ENCODE measurements at places on chromosomes 16 and 17.

DNA sequence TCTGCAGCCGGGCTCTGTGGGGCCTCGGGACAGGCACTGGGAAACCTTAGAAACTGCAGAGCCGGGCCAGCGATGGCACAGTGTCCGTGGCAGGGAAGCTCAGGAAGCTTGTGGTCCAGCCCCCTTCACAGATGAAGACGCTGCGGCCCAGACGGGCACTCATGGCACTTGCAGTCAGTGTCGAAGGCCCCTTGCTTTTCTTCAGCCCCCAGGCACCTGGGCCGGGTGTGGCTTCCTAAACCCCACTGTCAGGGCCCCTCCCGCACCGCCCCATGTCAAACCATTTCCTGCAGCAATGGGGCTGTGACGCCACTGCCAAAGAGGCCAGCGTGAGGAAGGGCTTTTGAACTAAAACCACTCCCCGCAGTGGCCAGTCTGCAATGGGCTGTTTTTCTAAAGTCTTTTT, 164.0 kb downstream of the LAT start:
- DNase-seq: peak; percentile 27

- DNase-seq: no peak
Observed at GRCh38 chr16:66790130-66790733, 11.2 kb downstream of the TERB1 start.

- no peak for DNase-seq
Observed at GRCh38 chr17:68326681-68327080, 35.4 kb downstream of the ARSG start.

- no peak for DNase-seq
Observed at GRCh38 chr16:50497592-50497991, 50.6 kb upstream of the NKD1 start.

DNA sequence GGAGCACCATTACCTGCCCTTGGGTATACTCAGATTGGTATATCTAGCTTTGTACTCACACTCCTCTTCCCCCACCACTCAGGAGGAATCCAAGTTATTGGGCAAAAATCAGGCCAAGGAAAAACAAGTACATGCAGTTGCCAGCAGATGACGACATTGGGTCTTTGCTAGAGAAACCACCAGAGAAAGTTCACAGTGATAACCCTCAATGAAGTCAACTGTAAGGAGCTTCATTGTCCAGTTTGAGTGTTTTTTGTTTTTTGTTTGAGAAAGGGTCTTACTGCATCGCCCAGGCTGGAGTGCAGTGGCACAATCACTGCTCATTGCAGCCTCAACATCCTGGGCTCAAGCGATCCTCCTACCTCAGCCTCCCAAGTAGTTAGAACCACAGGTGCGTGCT, 34.6 kb upstream of the TOX3 start:
- no peak for DNase-seq

DNA sequence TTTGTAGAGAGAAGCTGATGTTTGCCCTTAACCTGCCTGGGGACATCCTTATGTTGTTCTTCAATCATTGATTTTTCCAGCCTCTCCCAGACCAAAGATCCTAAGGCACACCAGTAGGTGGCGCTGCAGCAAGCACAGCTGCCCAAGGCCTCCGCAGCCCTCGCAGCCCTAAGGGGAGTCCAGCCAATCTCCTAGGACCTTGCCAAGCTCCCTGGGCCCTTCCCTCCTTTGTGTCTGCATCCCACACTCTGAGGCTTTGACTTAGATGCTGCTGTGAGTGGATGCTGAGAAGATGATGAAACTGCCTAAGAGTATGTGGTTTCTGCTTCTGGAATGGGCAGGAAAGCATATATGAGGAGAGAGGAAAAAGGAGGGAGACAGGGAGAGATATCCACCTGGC, 47.1 kb downstream of the SPACA3 start:
- DNase-seq: no peak

DNA sequence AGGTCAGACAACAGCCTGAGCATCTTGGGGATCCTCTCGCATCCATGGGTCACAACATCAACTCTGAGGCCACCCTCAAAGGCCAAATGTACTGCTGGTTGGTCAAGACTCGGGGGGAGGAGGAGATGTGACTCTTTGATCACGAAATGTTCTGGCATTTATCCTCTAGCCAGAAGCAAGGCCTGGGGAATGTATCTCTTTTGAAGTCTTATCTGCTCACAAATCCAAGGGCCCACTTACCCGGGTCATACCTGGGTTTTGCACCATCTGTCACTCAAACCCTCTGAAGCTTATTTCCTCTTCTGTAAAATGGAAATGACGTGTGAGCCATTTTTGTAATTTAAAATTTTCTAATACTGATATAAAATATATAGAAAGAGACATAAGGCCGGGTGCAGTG, 13.2 kb downstream of the CA7 start:
- no peak for DNase-seq

DNA sequence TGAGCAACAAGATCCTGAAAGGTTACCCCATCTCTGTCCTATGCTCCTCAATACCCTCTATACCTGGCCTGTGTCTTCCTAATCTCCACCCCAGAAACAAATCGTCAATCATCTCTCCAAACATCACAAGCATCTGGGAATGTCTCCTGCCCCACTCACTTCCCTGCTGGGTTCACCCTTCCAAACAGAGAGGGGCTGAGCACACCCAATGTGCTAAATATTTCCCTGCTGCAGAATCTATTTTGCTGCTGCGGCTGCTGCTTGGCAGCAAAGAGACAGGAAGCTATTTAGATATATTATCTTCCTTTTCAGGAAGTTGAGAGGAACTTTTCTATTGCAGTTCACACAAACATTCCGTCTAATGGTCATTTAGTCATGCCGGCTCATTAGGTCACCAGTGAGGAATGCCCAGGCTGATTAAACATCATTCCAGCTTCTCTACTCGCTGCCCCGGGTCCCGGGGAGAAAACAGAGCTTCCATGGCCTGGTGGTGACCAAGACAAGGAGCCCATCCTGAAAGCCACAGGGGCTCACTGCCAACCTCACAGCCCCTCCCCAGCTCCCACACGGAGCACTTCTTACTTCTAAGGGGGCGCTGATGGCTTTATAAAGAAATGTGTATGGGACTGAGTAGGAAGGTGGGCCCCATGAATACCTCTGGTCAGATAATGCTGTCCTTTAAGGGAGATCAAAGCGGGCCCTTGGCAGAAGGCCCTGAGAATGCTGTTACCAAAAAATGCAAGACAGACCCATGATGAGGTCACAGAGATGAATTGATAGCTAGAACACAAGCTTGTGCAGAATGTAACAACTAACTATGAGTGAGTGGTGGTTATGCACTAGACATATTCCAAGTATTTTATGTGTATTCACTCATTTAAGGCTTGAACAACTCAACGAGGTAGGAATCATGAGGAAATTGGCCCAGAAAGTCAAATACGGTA, 218.3 kb downstream of the SOX9 start:
- DNase-seq: no peak

- no peak for DNase-seq
Observed at GRCh38 chr16:20878682-20879147, 21.4 kb downstream of the DCUN1D3 start.

DNA sequence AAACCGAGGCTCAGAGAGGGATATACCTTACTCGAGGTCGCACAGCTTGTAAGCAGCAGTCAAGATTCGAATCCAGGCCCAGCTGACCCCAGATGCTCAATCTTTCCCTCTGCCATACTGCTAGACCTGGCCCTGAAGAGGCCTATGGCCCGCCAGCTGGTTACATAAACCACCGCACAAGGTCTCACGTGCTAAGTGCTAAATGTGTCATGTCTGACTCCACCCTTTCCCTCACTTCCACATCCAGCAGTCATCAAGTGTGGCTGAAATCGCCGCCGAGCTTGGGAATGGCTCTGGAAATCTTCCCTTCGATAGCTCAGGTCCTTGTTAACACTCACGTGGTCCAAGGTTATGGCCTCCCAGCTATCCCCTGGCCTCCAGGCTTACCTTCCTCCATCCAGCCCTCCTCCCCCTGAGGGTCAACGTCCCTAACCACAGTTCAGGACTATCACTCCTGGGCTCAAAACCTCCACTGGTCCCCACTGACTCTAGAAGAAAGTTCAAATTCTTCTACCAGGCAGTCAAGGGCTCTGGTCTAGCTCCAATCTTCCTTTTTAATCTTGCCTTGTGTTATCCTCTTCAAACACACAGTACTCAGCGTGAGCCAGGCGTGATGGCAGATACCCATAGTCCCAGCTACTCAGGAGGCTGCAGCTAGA, 3.5 kb downstream of the ZBTB4 start:
- no peak for DNase-seq

DNA sequence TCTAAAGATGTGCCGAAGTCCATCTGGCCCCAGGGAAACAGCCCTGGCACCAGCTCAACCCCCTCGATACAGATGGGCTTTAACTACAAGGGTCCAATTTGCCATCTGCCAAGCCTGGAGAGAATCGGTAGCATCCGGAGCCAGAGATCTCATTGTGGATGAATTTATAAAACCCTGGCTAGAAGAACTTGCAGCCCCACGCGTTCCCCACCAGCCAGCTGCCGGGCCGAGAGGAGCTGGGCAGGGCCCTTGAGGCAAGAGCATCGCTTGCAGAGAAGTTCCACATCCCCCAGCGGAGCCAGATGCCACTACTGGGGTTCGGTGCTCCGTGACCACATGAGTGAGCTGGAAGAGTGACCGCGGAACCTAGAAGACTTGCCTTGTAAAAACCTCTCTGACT, 65.3 kb upstream of the NOL11 start:
- DNase-seq: no peak

- peak; percentile 91 for DNase-seq
Observed at GRCh38 chr16:46621006-46621933, at the start of gene SHCBP1. Gene SHCBP1, minus strand, starts transcription at chr16:46621379. Its CDS starts 20 bp downstream, at chr16:46621359.

- no peak for DNase-seq
Observed at GRCh38 chr16:65621640-65622039, 499.8 kb upstream of the CDH11 start.

GRCh38 chr17:31587462-31587861, 196.0 kb downstream of the RAB11FIP4 start:
- DNase-seq: no peak

DNA sequence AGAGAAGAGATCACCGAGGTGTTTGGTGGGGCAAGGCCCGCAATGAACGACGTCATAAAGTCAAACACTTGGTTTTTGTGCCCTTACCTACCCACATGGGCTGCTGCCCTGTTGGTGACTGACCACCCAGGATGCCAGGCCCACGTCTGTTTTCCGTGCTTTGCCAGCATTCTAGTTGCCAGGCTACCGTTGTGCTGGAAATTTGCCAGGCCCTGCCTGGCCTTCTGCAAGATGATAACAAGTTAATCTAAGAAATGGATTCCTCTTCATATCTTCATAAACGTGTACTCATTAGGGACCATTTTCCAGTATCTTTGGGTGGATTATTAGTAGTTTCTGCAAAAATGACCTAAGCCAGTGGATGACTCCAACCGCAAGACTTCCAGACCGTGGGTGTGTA, 35.4 kb downstream of the SLC6A4 start:
- no peak for DNase-seq

- DNase-seq: no peak
Observed at GRCh38 chr17:16456742-16457316, 35.2 kb downstream of the LRRC75A start.

DNA sequence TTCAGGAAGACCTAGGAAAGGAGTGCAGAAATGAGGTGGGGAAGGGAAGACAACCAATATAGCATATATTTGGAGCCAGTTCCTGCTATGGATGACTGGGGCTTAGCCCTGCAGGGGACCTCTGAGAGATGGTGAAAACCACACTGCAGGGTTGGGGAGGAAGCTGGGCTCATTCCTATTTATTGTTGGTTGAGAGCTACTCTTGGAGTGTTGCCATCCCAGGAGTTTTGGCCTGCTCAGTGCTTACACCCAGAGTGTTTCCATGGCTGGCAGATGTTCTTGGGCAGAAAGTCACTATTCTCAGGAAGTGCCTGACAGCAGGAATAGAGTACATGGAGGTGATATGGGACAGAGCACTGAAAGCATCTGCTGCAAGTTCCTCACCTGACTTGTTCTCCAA, 145.8 kb downstream of the SPACA3 start:
- DNase-seq: no peak

- peak; percentile 53 for DNase-seq
Observed at GRCh38 chr16:56013962-56014552, 138.9 kb upstream of the CES5A start.

- DNase-seq: no peak
Observed at GRCh38 chr16:82043680-82044584, 8.9 kb downstream of the HSD17B2 start.

DNA sequence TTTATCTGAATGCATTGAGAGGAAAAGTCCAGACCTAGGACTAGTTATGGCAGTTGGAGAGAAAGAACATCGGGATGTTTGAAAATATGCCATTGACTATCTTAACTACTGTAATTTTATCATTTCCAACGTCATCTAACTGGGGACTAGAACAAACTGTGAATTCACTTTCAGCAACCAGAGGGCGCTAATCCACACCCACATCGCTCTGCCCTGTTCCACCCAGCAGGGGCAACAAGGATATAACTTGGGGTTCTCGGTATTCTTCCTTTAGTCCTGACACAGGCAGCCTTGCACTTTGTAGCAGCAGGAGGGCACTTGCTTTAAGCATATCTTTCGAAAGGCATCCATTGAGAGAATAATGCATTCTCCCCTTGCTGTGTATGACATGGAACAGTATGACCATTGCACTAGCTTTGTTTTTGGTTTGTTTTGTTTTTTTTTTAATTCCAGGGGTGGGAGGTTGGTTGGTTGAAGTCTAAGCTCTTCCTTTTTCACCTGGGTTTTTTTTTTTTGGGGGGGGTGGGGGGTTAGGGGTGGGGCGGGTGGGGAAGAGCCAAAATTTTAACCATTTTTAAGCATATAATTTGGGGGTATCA, 31.5 kb downstream of the SIAH1 start:
- peak; percentile 53 for DNase-seq

DNA sequence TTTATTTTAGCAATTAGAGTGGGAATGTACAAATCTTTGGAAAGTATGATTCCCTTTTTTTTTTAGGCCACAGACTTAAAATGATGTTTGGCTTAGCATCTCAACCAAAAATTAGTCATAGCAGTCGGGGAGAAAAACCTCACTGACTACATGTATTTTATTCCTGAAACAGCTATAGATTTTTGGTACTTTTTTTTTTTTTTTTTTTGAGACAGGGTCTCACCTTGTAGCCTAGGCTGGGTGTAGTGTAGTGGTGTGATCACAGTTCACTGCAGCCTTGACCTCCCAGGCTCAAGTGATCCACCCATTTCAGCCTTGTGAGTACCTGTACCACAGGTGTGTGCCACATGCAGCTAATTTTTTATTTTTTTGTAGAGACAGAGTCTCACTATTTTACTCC, 23.4 kb downstream of the RNFT1 start:
- no peak for DNase-seq

DNA sequence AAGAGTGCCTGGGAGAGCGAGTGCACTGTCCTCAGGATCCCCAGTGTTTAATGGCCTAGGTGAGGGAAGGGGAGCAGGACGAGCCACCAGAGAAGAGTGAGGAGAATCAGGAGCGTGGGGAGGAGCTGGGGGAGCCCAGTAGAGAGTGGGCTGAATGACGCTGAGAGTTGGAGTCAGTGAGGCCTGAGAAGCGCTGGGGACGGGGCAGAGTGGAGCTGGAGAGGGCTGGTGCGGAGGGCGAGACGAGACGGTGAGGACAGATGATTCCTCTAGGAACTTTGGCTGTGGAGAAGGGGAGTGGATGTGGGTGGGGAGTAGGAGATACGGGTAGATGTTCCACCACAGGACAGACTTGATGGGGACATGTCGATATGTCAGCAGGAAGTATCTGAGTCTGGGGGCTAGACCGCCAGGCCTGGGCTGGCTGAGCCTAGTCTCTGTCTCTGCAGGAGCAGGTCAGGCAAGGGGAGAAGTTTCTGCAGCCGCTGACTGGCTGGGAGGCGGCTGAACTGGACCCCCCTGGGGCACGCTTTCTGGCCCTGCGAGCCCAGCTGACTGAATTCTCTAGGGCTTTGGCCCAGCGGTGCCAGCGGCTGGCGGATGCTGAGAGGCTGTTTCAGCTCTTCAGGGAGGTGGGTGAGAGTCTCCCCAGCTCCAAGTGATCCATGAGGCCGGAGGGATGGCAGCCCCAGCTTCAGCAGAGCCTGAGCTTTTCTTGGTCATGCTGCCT, 4.7 kb downstream of the PLEKHG4 start:
- no peak for DNase-seq

All from left hindlimb (tissue), 1 donor.